ENCODE measurements at places on chromosomes 1 and 21.
A peak's percentile ranks its signal among the peaks of the same experiment; 100 is the strongest.

DNA sequence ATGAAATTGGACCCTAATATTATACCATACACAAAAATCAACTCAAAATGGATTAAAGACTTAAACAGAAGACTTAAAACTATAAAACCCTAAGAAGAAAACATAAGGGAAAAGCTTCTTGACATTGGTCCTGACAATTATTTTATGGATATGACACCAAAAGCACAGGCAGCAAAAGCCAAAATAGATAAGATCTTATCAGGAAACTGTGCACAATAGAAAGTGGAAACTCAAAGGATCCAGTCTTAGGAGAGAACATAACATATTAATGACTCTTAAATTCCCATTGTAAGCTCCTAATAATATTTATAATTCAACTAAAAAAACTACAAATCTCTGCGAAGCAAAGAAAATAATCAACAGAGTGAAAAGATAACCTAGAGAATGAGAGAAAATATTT, 39.8 kb downstream of the RGS13 start:
- DNase-seq = no peak

GRCh38 chr1:229013981-229014380, 256.9 kb upstream of the RAB4A start:
- DNase-seq = no peak

GRCh38 chr1:162690672-162691434, 58.6 kb downstream of the DDR2 start:
- DNase-seq = no peak

GRCh38 chr1:223363856-223364684, at the start of gene SUSD4:
Gene SUSD4 (minus strand): TSS chr1:223364176. CDS start chr1:223363425, 751 bp downstream.
- peak; percentile 57 for DNase-seq

DNA sequence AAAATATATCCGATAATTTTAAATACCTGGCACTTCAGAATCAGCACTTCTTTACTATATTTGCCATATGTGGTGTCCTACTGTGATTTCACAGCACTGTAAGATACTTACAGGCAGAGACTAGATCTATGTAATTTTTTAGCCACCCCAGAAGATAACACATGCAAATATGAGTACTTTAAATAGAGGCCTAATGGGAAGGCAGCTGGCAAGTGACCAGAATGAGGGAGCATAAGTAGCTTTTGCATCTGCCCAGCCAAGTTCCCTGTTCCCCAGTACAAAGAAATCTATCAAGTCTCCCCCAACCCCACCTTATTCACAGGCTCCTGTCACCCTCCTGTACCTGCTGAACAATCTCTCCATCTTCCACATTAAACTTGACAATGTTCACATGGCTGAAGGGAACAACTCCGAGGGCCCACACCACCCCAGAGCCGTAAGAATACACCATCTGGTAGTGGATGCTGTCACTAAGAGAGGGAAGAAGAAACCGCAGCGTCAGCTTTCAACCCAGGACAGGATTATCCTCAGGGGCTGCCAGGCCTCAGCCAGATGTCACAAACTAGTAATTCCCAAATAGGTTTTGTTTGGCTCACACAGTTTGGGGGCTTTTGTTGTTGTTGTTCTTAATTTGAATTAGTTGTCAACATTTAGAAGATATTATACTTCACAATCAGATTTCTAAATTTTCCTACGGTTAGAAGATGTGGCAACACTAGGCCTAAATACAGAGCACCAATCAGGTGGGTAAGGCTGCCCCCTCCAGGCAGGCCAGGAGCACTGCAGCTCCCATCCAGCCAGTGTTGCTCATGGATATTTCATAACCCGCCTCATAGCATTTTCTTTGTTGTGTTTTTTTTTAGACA, 10.4 kb downstream of the EMC1 start:
- peak; percentile 30 for DNase-seq

DNA sequence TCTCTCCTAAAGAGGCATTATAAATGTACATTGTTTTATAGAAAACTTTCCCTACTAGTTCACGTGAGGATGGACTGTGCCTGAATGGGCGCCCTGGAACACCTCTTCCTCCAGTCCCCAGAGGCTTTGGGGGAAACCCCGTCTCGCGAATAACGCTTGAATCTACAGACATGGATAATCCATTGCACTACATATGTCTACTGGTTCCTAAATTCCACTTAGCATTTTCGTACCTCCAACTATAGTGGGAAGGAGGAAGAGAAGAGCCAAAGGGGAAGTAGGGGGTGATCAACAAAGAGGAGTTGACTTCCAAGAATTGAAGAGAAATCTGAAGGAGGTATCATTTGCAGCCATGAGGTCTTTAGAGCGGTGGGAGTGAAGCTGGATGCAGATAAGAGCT, 11.1 kb downstream of the BARHL2 start:
- no peak for DNase-seq

DNA sequence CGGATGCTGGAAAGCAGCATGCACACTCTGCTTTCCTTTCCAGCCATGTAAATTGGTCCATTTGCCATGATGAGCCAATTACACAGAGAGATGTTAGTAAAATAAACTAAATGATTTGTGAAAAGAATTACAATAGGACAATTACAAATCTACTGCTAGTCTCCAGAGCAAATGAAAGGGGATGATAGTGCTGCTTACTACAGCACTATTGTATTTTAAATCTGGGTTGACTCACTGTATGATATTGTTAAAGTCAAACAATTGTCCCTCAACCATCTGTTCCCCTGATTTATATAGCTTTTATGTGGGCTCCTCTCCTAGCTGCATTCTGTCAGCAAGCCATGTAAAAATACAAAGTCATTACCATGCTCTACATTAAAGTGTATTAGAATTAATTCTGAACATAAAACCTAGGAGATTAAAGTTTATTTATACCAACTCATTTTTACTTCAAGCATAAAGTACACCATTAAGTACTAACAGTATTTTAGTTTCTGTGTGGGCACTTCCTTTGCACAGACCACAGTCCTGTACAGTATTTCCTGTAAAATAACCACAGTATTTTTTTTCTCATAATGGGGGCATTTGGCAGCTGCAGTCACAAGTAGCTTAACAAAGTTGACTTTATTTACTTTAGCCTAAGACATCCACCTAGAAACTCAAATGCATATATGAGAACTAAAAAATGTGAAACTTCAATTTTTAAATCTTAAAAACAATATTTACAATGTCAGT, 135.8 kb downstream of the VAV3 start:
- DNase-seq = no peak

DNA sequence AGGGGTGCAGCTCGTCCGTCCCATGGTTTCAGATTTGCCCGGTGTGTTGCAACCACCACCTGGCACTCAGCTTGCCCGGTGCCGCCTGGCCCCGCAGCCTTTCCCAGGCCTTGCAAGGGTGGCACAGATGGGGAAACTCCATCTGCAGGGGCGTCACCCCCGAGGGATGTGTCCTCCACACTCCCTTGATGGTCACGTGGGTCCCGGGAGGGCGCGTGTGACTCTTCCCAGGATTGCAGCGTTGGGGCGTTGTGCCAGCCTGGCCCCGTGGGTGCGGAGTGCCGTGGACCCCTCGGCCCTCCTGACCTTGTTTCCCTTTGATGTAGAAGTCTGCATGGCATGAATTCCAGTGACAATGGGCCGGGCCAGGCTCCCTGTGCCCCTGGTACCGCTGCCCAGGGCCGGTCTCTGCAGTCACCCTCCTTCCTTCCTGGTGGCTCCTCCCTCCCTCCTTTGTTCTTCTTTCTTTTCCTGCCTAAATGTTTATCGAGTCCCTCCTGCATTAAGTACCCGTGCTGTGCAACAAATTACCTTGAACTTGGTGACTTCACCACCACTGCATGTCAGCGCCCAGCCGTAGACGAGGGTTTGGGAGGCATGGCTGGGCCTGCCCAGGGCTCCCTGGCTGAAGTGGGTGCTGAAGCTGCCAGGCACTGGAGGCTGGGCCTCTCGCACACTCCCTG, 22.9 kb downstream of the RRP1 start:
- no peak for DNase-seq

DNA sequence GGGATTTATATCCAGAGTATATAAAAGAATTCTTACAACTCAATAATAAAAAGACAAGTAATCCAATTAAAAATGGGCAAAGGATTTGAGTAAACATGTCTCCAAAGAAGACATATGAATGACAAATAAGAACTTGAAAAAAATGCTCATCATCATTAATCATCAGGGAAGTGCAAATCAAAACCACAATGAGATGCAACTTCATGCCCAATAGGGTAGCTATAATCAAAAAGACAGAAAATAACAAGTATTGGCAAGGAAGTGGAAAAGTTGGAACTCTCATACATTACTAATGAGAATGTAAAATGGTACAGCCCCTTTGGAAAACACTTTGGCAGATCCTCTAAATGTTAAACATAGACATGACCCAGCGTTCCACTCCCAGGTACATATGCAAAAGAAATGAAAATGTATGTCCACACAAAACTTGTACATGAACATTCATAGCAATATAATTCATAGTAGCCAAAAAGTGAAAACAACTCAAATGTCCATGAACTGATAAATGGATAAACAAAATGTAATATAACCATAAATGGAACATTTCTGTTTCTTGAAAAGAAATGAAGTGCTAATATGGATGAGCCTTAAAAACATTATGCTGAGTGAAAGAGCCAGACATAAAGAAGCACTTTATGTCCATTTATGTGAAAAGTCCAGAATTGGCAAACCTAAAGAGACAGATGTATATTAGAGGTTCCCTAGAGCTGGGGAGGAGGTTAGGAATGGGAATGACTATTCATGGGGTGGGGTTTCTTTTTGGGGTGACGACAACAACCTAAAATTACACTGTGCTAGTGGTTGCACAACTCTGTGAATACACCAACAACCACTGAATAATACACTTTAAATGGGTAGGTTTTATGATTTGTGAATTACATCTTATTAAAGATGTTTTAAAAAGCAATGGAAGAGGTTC, 259.7 kb downstream of the RHOU start:
- DNase-seq = no peak

- DNase-seq = no peak
Measured at GRCh38 chr1:169906938-169907337, 13.2 kb upstream of the SCYL3 start.

GRCh38 chr1:165056914-165057313, 299.6 kb downstream of the LMX1A start:
- DNase-seq = no peak

GRCh38 chr1:189764391-189765320, 713.0 kb downstream of the BRINP3 start:
- DNase-seq = no peak

DNA sequence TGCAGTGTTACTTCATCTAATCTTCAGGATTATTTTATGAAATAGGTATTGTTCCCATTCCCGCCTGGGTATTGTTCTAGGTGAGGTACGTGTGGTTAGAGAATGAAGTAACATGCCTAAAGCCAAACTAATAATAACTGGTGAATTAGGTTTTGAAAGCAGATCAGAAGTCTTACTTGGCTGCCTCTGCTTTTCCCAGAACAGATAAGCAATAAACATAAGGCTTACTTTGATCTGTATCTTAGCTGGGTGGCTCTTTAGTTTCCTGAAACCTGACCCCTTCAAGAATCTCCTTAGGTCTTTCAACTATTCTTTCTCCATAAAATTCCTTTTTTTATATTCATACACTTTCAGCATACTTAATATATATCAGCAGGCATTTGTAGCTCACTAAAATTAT, 65.3 kb downstream of the VAV3 start:
- no peak for DNase-seq

DNA sequence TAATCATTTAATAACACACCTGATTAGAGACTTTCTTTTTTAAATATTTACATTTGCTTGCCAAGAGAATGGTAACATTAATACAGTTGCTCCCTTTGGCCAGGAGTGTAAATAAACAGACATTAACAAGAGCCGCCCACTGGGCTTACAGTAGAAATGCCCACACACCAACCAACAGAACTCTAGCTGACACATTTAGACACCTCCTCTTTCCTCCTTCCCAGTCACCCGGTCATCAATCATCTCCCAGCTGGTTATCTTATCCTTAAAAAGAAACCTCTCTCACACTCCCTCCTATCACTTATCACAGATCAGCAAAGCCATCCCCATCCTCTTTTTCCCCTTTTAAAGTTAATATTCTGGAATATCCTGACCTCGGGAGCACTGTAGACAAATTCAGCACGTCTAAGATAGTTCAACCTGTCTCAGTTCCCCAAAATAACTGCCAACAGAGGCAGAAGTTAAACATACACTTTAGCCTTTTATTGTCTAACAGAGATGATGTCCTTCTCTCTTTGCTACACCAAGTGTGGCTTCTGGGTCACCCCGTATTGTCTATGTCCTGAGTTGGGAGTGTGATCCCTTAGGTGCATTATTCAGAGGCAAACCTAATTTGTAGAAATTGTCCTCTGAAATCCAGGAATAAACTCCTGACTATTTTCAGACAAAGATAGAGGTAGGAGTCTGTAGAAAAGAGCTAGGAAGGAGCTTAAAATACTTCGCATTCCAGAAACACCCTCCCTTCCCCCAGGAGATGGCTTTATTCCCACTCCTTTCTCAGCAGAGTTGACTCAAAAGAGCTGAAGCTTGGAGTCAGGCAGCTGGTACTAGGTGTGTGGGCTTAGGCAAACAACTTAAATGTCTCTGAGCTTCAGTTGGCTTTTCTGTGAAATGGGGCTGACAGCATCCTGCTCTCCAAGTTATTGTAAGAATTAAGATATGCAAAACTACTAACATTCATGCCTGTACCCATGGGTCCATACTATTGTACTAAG, 8.8 kb downstream of the MYCL start:
- DNase-seq = no peak

GRCh38 chr1:233944601-233945000, 40.1 kb downstream of the SLC35F3 start:
- no peak for DNase-seq

GRCh38 chr1:231252336-231252735, 11.3 kb downstream of the GNPAT start:
- DNase-seq = no peak

DNA sequence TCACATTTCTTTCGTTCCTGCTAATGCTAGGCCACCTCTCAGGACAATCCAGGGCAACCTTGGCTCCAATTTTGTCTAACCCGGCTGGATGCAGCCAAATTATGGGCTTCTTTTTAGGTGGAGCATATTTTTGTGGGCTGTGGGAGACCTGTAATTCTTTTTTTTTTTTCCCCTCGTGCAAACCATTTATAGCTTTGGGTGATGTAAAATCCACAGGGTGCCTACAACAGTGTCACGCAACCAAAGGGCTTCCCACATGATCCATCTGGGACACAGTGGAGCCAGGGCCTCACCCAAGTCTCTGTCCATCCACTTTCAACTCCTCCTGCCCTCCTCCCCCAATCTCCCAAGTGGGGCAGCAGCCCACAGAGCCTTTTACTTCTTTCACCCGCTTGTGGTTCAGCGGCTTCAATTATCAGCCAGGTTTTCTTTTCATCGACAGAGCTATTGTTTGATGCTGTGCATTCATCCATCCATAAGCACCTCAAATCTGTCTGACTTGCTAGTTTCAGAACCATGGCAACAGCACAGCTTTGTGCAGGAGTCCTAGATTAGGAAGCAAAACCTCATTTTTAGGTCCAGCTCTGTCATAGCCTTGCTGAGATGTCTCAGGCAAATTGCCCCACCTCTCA, 10.0 kb upstream of the OVAAL start:
- no peak for DNase-seq
